ENCODE measurements at places on chromosomes 4 and X.

GRCh38 chr4:26001413-26001812, 87.4 kb downstream of the SMIM20 start:
- DNase-seq: no peak

GRCh38 chr4:17347445-17347844, 164.4 kb downstream of the QDPR start:
- peak; percentile 83 for DNase-seq

DNA sequence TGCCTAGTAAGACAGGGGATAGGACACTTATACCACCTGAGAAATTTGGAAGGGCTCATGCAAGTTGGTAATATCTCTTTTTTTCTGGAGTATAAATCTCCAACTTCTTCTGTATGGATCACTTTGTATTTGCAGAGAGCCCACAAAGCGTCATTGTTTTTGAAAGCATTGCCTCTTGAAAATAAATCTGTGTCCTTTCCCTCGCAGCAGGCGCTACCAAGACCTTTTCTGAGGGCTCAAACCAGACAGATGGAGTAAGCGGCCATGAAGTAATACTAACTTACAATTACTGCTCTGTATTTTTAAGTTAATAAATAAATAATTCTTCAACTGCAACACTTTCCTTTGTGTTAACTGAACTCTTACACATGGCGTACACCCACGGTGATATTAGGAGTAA, 56.0 kb upstream of the FBXW7 start:
- DNase-seq: no peak

- DNase-seq: peak; percentile 62
These were observed 509 bp upstream of the USP11 start for GRCh38 chrX:47232197-47232802.

- DNase-seq: no peak
These were observed 341.0 kb downstream of the ARHGAP24 start for GRCh38 chr4:85815796-85816459.

- no peak for DNase-seq
These were observed 199.6 kb downstream of the EDA start for GRCh38 chrX:69815519-69815918.

DNA sequence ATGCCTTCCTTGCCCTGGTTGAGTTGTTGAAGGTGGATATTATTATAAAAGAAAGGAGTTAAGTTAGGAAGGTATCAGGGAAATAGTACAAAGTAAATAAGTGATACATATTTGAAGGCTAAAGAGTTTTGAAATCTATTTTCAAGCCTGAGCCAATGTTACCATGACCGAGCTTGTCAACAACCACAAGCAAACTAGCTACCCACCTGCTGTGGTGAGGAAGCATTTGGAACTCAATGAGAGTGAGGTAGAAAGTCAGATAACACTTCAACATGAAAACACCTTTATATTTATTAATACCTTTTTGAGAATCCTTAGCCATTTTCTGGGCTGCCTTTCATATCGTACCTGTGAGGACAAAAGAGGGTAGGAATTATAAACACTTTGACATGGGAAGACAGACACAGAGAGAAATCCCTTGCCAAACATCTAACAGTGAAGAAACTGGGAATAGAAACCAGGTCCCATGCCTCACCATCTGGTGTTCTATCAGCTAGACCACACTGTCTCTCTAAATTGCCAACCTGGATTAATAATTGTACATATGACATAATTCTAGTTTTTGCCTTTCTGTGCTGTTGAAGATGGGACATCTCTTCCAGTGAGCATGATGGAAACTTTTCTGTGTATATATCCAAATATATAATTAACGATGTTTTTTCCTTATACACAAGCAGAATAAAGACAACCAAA, 606.4 kb upstream of the NR3C2 start:
- DNase-seq: no peak

DNA sequence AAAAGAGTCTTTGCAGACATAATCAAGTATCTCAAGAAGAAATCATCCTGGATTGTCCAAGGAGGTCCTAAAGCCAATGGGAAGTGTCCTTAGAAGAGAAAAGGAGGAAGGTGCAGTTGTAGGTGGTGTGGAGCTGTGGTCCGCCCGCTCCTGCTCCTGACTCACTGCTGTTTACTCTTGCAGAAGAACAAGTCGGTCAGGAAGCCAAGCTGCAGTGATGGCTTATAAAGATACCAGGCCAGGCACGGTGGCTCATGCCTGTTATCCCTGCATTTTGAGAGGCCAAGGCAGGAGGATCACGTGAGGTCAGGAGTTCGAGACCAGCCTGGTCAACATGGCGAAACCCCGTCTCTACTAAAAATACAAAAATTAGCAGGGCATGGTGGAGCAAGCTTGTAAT, 66.4 kb upstream of the ATP6AP2 start:
- no peak for DNase-seq

DNA sequence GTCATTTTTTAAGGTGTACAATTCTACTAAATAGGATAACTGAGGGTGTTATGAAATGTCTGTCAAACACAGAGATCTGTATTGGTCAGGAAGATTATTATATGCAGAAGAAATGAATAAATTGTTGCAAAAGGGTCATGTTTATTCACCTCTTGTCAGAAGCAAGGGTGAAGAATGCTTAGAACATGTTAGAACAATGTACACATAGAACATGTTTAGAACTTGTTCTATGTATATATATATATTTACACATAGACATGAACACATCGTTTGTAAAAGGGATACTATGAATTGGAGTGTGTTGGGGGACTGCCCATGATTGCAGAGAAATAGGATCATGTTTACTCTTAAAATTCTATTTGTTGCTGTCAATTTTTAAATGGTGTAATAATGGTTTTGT, 28.0 kb upstream of the TMEM150C start:
- no peak for DNase-seq

DNA sequence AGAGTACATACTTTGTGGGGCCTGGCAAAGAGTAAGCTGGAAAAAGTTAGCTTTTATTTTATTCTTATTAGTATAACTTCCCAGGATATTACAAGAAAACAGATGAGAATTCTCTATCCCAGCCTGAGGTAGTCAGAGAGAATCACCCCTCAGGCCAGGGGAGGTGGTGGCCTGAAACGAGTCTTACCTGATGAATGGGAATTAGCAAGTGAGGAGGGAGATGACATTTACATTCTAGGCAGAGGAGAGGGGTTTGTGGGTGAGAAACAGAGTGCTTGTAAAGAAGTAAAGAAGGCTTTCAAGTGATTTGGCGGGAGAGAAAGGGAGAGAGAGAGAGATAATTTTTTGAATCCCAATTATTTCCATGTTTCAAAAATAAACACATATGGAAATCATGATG, 39.3 kb upstream of the PDK3 start:
- no peak for DNase-seq

DNA sequence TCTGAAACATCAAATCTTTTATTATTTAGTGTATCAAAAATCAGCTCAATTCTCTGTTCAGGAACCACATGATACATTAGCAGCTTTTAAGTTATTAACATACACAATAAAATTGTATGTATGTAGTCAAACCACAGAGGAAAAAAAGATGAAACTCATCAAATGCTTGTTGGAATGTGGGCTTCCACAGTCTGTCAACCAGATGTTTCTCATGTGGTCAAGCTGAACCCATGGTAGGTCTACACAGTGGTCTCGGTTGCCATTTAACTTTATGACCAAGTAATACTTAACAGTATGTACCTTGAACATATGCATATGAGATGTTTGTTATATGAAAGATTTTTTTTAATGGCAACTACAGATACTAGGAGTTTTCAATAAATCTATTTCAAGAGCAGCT, 427.8 kb downstream of the IL15 start:
- DNase-seq: no peak

DNA sequence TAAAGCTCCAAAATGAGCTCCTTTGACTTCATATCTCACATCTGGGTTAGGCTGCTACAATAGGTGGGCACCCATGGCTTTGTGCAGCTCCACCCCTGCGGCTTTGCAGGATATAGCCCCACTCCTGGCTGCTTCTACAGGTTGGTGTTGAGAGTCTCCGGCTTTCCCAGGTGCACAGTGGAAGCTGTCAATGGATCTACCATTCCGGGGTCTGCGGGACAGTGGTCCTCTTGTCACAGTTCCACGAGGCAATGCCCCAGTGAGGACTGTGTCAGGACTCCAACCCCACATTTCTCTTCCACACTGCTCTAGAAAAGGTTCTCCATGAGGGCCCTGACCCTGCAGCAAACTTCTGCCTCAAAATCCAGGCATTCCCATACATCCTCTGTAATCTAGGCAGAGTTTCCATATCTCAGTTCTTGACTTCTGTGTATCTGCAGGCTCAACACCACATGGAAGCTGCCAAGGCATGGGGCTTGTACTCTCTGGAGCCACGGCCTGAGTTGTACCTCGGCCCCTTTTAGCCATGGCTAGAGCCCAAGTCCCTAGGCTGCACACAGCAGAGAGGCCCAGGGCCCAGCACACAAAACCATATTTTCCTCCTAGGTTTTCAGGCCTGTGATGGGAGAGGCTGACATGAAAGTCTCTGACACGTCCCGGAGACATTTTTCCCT, 342.8 kb downstream of the FAM47B start:
- no peak for DNase-seq

- no peak for DNase-seq
These were observed 61.3 kb downstream of the SEPTIN11 start for GRCh38 chr4:77010841-77011354.

DNA sequence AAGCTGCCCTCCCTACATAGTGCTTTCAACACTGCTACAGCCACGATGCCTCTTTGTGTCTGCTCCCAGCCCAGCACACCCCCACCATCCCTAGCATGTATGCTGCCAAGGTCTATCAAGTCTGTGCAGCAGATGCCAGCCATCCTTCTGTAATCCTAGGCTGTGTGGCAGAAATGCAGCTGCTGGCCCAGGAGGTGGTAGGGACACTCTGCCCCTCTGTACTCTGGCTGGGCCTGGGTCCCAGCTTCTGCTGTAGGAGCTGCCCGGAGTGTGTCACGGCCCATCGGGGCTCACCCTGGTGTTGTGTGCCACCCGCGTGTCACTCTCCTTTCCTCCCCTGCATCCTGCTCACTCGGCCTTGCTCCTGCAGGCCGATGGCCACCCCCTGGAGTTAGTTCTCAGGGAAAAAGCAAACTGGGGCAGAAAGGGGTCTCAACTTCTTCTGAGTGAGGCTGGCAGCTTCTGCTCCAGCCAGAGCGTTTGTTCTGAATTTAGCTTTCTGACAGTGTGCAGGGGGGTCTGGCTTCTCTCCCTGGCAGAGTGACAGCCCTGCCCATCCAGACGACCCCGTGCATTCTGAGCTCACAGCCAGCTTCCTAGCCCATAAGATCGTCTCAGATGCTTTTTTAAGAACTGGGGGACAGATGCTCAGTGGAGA, 22.7 kb downstream of the PSAPL1 start:
- DNase-seq: no peak

GRCh38 chr4:186780291-186781031, 56.8 kb upstream of the FAT1 start:
- no peak for DNase-seq

DNA sequence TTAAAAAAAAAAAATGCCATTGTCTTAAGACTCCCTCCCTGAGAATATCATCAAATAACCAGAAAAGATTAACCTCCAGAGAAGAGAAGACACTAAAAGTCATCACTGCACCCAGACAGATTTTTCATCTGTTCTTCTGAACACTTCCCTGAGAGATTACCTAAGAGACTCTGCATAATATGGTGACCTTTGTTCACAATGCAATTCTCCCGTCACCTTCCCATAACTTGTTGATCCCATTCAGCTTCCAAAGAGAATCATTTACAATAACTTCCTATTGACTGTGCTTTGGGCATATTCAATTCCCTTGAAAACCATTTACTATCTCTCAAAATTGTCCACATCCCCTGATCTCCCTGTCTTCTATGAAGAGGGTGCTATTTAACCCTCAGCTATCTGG, 85.1 kb upstream of the SMAD1 start:
- DNase-seq: no peak

DNA sequence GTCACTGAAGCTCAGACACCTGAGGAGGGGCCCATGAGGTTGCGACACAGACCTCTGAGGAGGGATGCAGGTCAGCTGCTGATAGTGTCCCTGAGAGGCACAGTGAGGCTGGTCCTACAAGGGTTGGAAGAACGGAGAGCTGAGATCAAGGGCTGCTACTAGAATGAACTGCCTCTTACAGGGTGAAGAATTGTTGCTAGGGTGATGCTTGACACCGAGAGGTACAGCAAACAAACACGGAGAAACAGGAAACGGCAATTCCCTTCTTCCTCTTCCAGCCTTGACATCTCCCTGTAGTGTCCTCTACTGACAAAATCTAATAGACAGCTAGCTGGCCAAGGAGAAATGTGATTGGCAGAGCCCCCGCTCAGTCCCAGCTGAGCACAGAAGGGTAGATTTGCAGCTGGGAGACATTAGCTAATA, 11.8 kb upstream of the HPGDS start:
- DNase-seq: no peak

DNA sequence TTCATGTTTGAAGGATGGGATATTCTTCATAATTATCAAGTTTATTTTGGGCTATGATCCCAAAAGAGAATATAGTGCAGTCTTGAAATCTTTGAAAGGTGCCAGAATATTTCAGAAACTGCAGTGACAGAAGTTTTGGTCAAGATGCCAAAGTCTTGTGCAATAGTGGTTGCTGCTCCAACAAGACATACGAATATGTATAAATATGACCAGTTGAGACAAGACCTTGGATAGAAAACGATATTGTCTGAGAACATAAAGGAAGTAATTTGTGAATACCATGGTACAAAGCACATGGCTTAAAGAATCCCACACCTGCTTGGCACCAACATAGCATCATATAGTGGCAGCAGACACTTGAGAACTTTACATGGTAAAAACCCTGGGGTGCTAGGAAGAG, 48.6 kb upstream of the AMELX start:
- DNase-seq: no peak

- DNase-seq: no peak
These were observed 3.4 kb downstream of the GPRASP1 start for GRCh38 chrX:102654696-102655095.

- DNase-seq: no peak
These were observed 57.6 kb downstream of the UGT2B11 start for GRCh38 chr4:69156913-69157312.
